Cortex of kidney (tissue), 1 donor: ENCODE measurements at places on chromosomes 12 and 14.

- no peak for DNase-seq
Observed at GRCh38 chr14:70808416-70809224, 693 bp downstream of the MAP3K9 start.

DNA sequence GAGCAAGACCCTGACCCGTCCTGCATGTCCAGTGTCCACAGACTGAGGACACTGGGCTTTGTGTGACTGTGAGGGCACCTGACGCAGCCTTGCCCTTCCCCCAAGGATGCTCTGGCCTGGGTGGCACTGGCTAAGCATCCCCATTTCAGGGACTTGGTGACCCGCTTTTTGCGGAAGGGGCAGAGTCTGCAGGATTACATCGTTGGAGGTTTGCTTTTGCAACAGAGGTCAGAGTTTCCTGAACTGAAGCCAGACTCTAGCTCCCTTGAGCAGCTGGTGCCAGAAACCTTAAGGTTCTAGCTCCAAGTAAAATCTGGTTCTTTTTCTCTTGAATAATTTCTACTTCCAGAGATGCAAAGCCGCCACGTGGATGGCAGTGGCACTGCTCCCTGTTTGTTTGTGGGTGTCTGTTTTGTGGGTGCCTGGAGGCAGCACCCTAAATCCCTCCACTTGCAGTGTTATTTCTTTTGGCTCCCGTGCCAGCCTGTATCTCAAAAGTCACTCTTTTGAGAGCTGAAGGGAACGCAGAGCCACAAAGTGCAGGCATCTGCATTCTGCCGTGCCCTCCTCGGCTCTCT lies 184.7 kb downstream of the TSPAN9 start:
- DNase-seq = no peak

DNA sequence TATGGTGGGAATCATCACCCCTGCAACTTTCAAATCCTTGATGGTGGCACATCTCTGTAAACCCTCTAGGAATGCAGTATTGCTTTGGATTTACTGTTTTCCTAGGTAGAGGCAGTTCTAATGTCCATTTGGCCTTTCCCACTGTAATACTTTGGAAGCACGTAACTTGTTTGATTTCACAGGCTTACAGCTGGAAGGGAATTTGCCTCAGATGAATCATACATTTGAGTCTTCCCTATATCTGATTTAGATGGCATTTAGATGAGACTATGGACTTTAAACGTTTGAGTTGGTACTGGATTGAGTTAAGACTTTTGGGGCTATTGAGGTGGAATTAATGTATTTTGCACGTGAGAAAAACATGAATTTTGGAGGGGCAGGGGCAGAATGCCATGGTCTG lies 35.9 kb downstream of the DAAM1 start:
- no peak for DNase-seq

DNA sequence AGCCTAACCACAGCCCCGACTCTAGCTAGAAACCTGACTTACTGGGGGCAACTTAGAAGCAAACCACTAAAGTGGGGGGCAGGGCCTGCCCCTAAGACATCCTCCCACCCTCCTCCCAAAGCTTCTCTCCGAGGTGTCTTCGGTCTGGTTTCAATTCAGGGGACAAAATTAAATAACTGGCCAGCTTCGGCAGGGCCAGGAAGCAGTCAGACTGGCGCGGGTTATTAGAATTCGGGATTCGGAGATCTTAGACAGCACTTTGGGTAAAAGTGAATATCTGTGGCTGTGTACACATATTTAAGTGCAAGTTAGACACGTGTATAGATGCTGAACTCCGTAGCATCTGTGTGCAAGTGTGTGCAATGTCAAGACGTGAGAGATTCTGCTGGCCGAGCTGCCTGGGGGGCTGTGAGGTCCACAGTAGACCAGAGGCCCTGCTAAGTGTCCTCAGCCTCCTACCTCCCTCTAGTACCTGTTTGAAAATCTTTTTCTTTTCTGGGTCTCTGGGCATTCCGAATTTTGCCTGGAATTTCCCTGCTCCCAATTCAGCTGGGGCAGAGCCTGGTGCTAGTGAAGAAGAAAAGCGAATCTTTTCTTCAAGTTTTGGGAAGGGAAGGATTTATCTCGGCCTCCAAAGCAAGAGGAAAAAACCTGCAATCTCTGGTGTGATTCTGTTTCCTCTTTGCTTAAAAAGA lies 4.0 kb upstream of the HOXC10 start:
- DNase-seq = no peak

GRCh38 chr12:132222096-132222807 lies 78.0 kb downstream of the NOC4L start:
- DNase-seq = no peak

- DNase-seq = no peak
Observed at GRCh38 chr12:40942326-40942725, 245.8 kb upstream of the PDZRN4 start.

GRCh38 chr12:77388445-77389265 lies 323.3 kb upstream of the E2F7 start:
- no peak for DNase-seq

DNA sequence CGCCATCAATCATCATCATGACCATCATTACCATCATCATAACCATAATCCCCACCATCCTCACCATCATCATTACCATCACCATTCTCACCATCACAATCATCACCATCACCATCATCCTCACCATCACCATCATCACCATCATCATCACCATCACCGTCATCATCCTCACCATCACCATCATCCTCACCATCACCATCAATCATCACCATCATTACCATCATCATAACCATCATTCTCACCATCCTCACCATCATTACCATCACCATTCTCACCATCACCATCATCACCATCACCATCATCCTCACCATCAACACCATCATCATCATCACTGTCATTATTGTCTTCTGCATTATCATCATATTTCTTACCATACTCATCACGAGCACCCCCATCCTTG lies 245.5 kb downstream of the ADGRD1 start:
- no peak for DNase-seq

- DNase-seq = no peak
Observed at GRCh38 chr12:53591301-53592206, 34.6 kb downstream of the ATF7 start.

GRCh38 chr12:93855261-93855660 lies 178.1 kb downstream of the CRADD start:
- DNase-seq = no peak

DNA sequence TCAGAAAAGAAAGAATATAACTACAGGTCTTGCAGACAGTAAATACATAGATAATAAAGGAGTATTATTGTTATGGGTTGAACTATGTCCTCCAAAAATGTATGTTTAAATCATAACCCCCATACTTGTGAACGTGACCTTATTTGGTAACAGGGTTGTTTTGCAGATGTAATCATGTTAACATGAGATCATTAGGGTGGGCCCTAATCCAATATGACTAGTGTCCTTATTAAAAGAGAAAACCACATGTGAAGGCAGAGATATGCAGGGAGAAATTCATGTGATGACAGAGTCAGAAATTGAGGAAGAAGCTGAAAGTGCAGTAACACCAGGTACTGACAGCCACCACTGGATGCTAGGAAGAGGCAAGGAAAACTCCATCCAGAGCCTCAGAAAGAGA lies 29.0 kb downstream of the MAGOHB start:
- DNase-seq = no peak

- DNase-seq = no peak
Observed at GRCh38 chr12:108078428-108078827, 50.7 kb upstream of the WSCD2 start.

DNA sequence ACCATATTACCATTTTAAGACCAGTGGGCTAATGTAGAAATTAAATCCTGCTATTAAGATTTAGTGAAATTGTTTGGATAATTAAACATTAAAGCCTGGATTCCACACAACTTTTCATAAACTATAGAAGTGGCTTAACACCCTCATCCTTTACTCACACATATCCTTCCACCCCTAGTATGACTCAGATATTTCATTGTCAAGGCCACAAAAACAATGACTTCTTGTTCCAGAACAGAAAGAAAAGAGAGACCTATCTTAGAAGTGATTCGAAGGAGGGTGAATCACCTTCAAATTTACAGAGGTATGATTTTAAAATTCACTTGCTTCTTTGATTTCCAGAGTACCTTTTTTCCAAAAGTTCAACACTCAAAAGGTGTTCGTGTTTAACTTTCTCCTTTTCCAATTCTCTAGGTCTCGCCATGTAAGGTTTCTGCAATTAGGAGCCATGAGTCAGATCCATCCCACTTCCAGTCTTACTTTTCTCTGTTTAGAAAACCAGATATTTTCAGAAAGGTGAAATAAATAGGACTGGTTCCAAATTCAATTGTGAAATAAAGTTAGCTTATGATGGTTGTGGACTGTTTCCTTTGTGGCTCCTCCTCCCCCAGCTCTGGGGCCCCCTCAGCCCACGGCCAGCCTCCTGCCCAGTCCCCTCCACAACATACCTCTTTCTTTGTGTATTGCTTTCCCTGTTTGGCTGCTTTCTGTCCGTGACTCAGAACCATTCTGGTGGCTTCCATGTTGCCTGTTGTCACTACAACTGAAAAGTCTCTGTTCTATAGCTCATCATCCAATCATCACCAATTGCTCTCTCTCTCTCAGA lies 24.6 kb upstream of the MGP start:
- no peak for DNase-seq

GRCh38 chr14:74488786-74489397 lies 4.2 kb downstream of the NPC2 start:
- DNase-seq = no peak

DNA sequence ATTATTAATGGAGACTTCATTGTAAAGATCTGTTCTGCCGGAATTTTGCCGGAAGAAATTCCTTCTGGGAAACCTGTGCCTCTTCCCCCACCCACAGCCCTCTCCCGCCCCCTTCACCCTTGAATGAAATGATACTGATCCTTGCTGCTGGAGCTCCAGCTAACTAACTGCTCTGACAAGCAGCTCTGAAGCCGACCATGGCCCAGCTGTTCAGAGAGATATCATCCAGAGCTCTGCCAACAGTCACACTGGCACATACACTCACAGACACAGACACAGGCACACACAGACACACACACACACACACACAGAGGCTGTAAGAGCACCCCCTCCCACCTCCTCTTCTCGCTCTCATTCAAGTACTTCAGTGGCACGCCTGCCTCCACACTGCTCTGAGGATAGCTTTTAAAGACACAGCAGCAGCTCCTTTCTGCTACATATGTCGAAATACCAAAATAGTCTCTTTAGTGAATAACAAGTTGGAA lies 88.6 kb downstream of the R3HDM2 start:
- no peak for DNase-seq

DNA sequence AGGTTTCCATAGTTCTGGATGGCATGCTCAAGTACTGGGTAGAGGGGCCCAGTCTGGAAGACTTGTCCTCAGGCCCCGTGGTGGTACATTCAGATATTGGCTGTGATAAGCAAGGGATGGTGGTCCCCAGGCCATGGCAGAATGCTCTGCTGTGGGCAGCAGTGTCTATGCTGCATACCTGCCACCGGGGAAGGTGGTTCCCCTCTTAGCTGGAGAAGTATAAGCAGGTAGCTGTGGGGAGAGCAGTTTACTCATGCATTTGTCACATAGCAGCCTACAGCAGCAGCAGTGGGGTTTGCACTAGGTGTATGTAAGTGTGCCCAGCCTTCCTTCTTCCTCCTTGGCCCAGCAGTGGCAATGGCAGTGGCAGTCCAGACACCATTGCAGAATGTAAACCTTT lies 69.3 kb upstream of the ADAMTS20 start:
- no peak for DNase-seq

GRCh38 chr12:95836630-95837239 lies 22.0 kb upstream of the SNRPF start:
- no peak for DNase-seq

GRCh38 chr12:123890536-123890902 lies 82.1 kb downstream of the CCDC92 start:
- no peak for DNase-seq

GRCh38 chr14:24095271-24096068 lies 1.4 kb downstream of the PCK2 start:
- no peak for DNase-seq

- DNase-seq = no peak
Observed at GRCh38 chr12:129670256-129670920, 233.4 kb downstream of the TMEM132D start.

GRCh38 chr12:93514853-93515252 lies 47.5 kb downstream of the MRPL42 start:
- no peak for DNase-seq

DNA sequence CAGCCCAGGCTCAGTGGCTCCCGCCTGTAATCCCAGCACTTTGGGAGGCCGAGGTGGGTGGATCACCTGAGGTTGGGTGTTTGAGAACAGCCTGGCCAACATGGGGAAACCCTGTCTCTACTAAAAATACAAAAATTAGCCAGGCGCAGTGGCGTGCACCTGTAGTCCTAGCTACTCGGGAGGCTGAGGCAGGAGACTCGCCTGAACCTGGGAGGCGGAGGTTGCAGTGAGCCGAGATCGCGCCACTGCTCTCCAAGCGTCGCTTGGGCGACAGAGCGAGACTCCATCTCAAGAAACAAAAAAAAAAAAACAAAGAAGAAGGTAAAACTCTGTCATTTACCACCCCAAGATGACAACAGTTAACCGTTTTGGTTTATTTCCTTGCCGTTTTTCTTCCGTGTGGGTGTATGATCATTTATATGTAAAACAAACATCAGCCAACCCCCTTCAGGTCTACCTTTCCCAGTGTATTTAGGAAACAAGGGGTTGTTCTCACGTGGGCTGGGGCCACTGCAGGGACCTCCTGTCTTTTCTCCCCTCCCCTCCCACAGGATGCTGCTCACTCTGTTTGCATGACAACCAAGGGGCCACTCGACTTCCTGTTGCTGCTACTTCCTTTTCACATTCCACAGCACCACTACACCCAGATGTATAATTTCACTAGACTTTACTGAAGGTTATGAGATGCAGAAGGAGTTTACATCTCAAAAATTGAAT lies 13.6 kb downstream of the TTC9 start:
- no peak for DNase-seq

DNA sequence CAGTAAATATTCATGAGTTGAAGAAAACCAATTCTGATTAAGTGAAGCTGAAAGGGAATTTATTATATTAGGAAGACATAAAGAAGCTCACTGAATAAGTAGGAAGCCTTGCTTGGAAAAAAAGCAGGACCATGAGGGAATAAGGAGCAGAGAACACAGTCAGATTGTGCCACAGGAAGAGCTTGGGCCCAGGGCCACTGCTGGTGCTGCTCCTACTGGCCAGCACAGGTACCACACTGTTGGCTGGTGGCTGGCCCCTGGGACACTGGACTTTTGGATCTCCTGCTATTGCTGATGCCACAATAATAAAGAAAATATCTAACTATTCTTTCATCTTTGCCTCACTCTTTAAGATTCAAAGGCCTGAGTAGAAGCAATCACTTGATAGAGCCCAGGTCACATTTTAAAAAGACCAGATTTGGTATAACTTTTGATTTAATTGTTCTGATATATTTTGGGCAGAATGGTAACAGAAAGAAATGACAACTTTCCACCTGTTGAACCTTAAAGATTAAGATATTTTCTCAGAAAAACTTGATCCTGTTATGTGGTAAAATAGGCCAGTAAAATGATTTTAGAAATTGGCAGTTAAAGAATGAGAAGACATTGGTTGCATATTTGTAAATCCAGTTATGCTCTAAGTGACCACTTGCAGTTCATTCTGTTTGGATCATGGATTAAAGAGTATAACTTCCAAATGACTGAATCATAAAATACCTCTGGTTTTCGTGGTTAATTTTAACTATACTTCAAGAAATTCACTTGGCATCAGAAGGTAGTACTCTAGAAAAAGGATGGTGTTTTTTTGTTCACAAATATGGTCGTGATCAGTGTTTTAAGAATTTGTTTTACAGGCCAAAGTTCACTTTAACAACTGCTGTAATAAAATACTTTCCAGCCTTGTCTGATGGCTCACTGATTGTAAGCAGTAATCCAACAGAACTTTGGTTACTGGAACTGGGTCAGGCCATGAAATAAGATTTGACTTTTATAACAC lies 68.3 kb downstream of the DERA start:
- DNase-seq = no peak
